Stimulated activated CD4-positive, alpha-beta T cell treated with anti-CD3 and anti-CD28 coated beads, Interleukin-1b, Interleukin-23, amount 100 ng/mL, for 1 hour (primary cell): ENCODE measurements at places on chromosomes 5 and 9.

- DNase-seq = no peak
Measured at GRCh38 chr9:105656131-105656921, 5.9 kb upstream of the TAL2 start.

DNA sequence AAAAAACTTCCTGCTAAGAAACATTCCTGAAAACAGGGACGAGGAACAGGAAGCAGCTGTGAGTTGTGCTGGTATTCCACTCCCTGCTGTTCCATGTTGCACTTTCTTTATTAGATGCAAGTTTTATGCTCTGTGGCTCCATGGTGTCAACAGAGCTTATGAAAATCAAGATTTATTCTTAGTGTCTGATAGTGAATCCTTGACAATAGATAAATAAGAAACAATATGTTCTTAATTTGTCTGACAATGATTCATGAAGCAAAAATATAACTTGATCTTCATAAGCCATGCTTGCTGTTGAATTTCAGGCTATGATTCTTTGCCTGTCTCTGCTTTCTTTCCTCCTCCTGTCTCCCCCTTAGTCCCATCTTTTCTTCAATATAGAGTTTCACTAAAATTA, 119.6 kb downstream of the DROSHA start:
- no peak for DNase-seq

DNA sequence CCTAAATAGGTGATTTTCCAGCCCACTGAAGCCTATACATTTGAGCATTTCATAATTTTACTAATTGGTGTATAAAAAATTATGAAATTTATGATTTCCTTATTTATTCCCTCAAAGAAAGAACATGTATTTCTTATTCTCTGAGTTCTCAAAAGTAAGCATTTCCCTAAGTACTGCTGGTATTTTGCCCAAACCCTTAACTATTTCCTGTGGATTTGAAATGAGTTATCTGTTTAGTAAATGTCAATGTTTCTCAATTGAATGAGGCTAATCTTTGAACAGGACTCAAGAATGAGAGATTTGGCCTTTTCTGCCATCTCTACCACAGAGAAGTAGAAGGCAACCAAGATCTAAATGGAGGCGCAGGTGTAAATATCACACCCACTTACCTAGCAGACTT, 751.7 kb downstream of the TLE1 start:
- no peak for DNase-seq

DNA sequence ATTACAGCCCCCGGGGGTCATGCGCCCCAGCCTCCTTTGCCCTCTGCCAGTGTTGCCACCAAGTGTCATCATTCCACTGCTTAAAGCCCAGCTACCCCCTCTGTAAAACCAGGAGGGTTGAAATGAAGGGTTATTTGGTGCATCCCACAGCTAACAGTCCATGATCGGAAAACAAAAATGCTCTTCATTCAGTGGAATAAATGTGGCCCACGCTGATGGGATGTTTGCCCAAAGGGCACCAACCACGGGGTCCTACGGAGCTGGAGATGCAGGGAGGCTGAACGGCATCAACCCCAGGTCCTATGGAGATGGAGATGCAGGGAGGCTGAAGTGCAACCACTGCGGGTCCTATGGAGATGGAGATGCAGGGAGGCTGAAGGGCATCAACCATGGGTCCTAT, 218.5 kb upstream of the IRX1 start:
- no peak for DNase-seq

GRCh38 chr9:75378036-75378435, 289.7 kb downstream of the OSTF1 start:
- no peak for DNase-seq

DNA sequence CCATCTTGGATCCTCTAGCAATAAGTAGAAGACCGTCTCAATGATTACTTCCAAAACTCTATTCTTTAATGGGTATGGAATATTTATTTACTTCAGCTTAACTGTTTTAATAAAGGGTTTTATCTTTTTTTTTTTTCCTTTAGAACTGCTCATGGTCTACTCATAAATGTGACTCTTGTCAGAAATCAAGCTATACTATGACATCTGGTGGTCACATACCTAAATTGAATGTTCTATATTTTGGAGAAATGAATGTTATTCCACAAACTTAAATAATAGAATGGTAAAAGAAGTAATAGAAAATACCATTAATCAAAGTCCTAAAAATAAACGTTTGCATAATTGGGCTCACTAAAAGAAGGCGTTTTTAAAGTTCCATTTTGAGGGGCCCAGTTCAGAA, 131.2 kb upstream of the PLCXD3 start:
- DNase-seq = no peak

- no peak for DNase-seq
Measured at GRCh38 chr9:5832071-5832537, 813 bp downstream of the ERMP1 start.

GRCh38 chr9:107625383-107625984, 135.9 kb upstream of the KLF4 start:
- no peak for DNase-seq

DNA sequence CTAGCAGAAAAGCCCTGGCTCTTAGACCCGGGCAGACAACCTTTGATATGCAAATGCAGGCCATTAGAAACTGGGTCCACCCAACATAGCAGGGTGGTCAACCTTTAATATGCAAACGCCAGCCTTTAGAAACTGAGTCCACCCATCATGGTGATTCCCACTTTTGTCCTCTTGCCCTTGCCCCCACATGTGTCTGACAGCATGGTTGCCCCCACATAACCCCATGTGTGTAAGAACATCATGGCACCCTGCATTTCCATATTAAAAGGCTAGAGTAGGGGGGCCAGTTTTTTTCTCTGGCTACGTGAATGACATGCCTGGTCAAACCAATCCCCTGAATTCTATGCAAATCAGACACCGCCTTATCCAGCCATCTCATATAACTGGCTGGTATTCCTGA, 273.2 kb upstream of the PRDM9 start:
- no peak for DNase-seq

DNA sequence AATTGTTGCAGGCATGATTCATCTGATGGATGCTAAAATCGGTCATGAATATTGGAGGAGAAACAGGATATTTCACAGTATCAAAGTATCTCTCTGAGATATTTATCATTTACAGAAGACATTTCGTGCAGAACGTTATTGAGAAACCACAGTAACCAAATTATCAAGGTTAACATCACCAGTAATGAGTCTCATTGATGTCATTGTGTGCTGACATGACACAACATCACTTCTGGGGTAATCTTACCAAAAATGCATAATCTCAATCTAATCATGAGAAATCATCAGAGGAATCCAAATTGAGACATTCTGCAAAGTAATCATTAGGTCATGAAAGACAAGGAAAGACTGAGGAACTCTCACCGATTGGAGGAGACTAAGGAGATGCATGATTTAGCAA, 42.7 kb downstream of the C5orf22 start:
- no peak for DNase-seq

GRCh38 chr5:174222891-174223290, 177.4 kb downstream of the NSG2 start:
- no peak for DNase-seq

GRCh38 chr5:151183456-151184245, 26.1 kb upstream of the ANXA6 start:
- no peak for DNase-seq

DNA sequence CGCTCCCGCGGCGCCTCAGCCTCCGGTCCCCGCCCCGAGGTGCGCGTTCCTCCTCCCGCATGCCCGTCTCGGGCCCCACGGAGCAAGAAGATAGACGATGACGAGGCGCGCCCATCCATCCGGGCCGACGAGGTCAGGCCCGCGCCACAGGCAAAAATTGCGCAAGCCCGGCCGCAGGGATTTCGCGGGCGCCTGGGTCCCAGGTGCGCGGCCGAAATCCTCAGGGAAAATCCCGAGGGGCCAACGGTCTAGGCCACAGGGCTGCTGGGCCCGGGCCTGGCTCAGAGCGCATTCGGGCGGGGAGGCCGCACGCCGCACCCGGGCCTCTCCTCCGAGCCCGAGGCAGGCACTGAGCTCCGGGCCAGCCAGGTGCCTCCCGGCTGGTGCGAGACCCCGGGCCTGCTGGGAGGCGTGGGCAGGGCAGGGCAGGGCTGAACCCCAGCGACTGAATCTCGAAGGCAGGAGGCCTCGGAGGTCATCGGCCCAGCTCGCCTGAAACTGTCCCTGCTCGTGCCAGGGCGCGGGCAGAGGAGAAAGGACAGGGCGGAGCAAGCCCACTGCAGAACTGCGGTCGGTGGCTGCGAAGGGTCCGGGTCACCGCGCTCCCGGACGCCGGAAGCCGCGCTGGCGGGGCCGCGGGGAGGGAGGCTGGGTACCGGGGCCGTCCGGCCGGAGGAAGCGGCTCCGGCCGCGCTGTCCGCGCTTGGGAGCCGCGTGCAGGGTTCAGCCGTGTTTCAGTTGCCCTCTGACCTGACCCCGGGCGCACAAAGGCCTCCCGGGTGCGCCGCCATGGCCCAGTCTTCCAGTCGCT, 66.8 kb downstream of the FOXD1 start:
- DNase-seq = no peak

DNA sequence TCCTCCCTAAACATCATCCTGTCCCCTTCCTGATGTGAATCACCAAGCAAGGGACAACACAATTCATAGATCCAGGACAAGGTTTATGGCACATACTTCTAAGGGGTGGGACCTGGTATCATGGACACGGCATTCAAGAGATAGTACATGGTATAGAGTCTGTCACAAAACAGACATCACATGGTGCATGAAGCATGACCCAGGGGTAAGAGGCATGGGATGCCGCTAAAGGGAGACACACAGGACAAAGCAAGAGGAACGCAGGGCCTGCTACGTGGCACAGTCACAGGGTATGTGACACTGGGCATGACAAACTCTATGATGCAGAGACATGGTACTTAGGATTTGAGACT, 20.7 kb downstream of the GSN start:
- DNase-seq = no peak

GRCh38 chr9:99013550-99013949, 69.8 kb downstream of the COL15A1 start:
- DNase-seq = no peak

GRCh38 chr5:150428106-150428876, 15.6 kb upstream of the CD74 start:
- DNase-seq = no peak

GRCh38 chr5:45038366-45038987, 229.7 kb downstream of the MRPS30 start:
- DNase-seq = no peak

DNA sequence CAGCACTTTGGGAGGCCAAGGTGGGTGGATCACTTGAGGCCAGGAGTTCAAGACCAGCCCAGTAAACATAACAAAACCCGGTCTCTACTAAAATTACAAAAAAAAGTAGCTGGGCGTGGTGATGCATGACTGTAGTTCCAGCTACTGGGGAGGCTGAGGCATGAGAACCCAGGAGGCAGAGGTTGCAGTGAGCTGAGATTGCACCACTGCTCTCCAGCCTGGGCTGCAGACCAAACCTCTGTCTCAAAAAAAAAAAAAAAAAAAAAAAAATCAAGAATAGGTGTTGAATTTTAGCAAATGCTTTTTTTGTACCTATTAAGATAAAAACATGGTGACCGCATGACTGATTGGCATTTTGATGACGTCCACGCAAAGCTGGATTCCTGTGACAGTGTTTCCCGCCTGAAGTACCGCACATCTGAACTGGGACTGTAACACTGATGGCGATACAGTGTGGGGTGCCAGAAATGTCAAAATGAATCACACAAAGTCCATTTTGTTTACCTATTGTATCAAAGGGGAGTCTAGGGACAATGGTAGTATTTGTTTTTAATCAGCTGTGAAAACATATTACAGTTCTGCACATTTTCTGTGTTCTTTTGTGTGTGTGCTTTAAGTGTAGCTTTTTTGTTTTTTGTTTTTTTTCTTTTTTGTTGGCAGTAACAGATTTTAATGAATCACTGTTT, 23.2 kb upstream of the TBC1D9B start:
- no peak for DNase-seq

GRCh38 chr9:134802216-134802795, 78.3 kb upstream of the FCN2 start:
- no peak for DNase-seq

- no peak for DNase-seq
Measured at GRCh38 chr5:90824436-90824835, 265.8 kb downstream of the ADGRV1 start.

DNA sequence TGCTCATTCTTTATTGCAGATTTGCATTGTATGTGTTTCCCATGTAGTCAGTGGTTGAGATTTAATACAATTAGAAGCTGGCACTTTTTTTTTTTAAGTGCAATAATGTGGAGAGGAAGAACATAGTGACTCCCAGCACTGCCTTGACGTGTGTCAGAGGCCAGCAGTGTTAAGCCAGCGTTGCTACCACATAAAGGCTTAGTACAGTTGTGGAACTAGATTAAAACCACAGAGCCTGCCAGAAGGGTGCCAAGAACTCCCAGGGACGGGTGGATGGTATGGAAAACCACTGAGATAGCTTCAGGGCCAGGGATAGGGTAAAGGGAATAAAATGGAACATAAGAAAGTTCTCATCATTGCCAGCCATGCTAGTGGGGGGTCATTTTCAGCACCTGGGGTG, 142.9 kb downstream of the TRIO start:
- DNase-seq = no peak

- DNase-seq = no peak
Measured at GRCh38 chr5:132256783-132257130, 739 bp upstream of the PDLIM4 start.

DNA sequence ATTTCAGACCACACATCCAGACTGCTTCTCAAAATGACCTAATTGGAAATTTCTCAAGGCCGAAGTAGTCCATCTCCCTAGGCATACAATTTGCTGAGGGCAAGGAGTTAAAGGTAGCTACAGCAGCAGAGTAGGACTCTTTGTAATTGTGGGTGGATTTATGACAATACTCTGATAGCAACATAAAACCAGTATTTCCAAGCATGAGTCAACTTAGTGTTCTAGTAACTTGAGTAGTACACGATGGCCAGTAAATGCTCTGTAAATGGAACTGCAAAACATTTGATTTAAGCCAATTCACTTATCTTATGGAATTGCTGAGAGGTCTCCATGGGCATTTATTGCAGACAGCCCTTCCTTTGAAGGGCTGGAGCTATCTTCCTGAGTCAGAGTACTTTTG, 352.2 kb downstream of the PLK2 start:
- no peak for DNase-seq

DNA sequence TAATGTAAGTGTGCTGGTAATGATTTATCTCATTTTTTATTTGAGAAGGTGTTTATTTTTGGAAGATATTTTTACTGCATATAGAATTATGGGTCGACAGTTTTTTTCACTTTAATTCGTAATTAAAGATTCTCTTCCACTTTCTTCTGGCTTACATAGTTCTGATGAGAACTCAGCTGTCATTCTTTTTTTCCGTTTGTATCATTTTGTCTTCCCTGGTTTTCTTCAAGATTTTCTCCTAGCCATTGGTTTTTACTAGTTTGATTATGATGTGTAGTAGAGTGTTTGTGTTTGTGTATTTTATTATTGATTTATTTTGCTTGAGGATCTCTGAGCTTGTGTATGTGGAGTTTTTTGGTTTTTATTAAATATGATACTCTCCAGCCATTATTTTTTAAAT, 21.7 kb downstream of the SLF1 start:
- no peak for DNase-seq

GRCh38 chr9:101114317-101114716, 85.8 kb downstream of the PLPPR1 start:
- DNase-seq = no peak

- no peak for DNase-seq
Measured at GRCh38 chr9:96476591-96476990, 26.6 kb downstream of the HABP4 start.
